ENCODE measurements at places on chromosomes 11 and 22. TPM values are rescaled to one million over a fixed set of nuclear protein-coding genes. Genes with fewer than 3 reads are reported as not detected.
A peak's percentile ranks its signal among the peaks of the same experiment; 100 is the strongest.

DNA sequence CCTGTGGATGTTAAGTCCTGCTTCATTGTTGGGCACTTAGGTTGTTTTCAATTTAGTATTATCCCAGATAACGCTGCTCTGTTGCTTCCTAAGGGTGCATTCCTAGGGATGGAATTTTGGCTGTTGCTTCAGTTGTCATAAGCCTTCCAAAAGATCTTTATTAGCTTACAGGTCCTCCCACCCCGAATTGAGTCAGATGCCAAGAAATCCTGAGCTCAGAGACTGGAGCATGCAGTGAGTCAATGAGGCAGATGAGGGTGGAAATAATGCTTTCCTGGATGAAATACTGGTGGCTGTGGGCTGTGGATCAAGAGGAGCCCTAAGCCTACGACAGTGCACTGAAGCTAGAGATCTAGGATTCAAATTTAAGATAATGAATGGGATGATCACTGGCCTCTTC, 10.7 kb upstream of the IL18BP start:
- no peak overlapping the region for H3K4me3 ChIP-seq
- H3K4me1 ChIP-seq, result peaks cover 13% of the 10 kb centered on the region
- H3K36me3 ChIP-seq, result no peaks in the 10 kb centered on the region
- H3K27me3 ChIP-seq, result no peaks in the 10 kb centered on the region
- no peak overlapping the region for H3K27ac ChIP-seq

DNA sequence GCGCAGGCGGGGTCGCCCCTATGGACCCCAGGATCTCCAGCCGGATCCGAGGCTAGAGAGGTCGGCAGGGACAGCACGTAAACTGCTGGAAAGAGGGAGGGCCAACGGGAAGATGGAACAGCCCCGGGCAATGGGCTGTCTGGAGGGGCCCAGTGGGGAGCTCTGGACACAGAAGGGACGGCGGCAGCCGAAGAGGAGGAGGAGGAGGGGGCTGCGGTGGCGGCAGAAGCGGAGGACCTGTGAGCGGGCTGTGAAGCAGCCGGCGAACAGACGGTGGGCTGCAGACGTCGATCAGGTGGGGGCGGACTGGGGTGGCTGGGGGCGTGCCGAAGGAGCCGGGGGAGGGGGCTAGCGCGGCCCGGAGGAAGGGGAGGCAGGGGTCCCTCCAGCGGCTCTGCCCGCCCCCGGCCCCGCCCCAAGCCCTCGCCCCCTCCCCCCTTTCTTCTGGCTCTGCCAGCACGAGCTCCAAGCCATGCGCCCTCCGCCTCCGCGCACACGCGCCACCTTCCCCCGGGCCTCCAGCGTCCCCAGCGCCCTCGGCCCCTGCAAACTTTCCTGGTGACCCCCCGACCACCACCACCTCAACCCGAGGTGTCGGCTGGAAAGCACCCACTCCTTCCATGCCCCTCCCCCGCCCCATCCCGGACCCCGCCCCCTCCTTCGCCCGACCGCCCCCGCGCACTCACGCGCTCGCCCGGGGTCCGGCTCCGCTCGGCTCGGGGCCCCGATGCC, 432 bp downstream of the TNKS1BP1 start:
- H3K27ac ChIP-seq, result peak overlapping the region; percentile 97
- H3K4me3 ChIP-seq, result peak overlapping the region; percentile 80
- H3K27me3 ChIP-seq, result no peaks in the 10 kb centered on the region
- no peak for DNase-seq
- peaks cover 63% of the 10 kb centered on the region for H3K4me1 ChIP-seq

- no peaks in the 10 kb centered on the region for H3K36me3 ChIP-seq
- H3K4me3 ChIP-seq, result no peak overlapping the region
- DNase-seq, result no peak
- no peak overlapping the region for H3K27ac ChIP-seq
Observed at GRCh38 chr11:128357073-128357472, 230.3 kb downstream of the ETS1 start.

Gene OR4A16
- total RNA-seq, result not detected

Gene CCDC116
- 0.22 TPM for total RNA-seq

Gene EIF4G2
- 218 TPM for total RNA-seq

- H3K27me3 ChIP-seq, result no peaks in the 10 kb centered on the region
- no peak overlapping the region for H3K4me3 ChIP-seq
- no peaks in the 10 kb centered on the region for H3K36me3 ChIP-seq
- DNase-seq, result no peak
- no peaks in the 10 kb centered on the region for H3K4me1 ChIP-seq
- no peak overlapping the region for H3K27ac ChIP-seq
Observed at GRCh38 chr22:43529934-43530333, 118.1 kb downstream of the MPPED1 start.

- no peak overlapping the region for H3K27ac ChIP-seq
- DNase-seq, result no peak
- H3K27me3 ChIP-seq, result no peaks in the 10 kb centered on the region
- H3K4me1 ChIP-seq, result no peaks in the 10 kb centered on the region
- H3K36me3 ChIP-seq, result peaks cover 4% of the 10 kb centered on the region
Observed at GRCh38 chr11:521177-521688, 14.1 kb downstream of the HRAS start.

DNA sequence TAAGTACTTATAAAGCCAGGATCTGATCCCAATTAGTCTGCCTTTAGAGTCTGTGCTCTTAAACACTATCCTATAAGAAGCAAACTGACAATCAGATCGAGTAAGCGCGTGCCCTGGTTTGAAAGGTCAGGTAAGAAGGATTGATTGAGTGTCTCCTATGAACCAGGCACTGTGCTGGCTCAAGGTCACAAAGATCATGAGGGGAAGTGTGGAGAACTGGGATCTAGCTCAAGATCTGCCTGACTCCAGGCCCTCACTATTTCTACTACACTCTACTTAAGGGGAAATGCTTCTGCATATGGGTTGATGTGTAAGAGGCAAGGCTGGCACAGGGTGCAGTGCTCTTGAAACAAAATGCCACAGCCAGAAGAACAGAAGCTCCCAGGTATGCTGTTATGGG, 77.0 kb downstream of the ME3 start:
- no peaks in the 10 kb centered on the region for H3K36me3 ChIP-seq
- peaks cover 17% of the 10 kb centered on the region for H3K4me1 ChIP-seq
- DNase-seq, result no peak
- no peaks in the 10 kb centered on the region for H3K27me3 ChIP-seq
- no peak overlapping the region for H3K27ac ChIP-seq

- no peak overlapping the region for H3K4me3 ChIP-seq
- H3K27ac ChIP-seq, result peak overlapping the region; percentile 70
- DNase-seq, result no peak
- peaks cover 6% of the 10 kb centered on the region for H3K4me1 ChIP-seq
- H3K27me3 ChIP-seq, result no peaks in the 10 kb centered on the region
Observed at GRCh38 chr22:26550498-26551033, 38.3 kb upstream of the TFIP11 start.

GRCh38 chr22:49992921-49993648, 19.5 kb downstream of the IL17REL start:
- H3K27ac ChIP-seq, result no peak overlapping the region
- H3K4me1 ChIP-seq, result peaks cover 3% of the 10 kb centered on the region
- no peaks in the 10 kb centered on the region for H3K27me3 ChIP-seq
- no peak for DNase-seq
- no peak overlapping the region for H3K4me3 ChIP-seq

DNA sequence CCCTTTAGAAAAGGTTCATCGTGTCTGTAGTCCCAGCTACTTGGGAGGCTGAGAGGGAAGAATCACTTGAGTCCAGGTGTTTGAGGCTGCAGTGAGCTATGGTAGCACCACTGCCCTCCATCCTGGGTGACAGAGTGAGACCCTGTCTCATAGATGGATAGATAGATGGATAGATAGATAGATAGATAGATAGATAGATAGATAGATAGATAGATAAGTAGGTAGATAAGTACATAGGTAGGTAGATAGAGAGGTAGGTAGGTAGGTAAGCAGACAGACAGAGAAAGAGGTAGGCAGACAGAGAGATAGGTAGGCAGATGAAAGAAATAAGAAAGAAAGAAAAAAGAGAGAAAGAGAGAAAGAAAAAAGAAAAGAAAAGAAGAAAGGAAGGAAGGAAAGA, 156.4 kb downstream of the GRIK4 start:
- no peak overlapping the region for H3K27ac ChIP-seq
- no peak overlapping the region for H3K4me3 ChIP-seq
- no peaks in the 10 kb centered on the region for H3K27me3 ChIP-seq

DNA sequence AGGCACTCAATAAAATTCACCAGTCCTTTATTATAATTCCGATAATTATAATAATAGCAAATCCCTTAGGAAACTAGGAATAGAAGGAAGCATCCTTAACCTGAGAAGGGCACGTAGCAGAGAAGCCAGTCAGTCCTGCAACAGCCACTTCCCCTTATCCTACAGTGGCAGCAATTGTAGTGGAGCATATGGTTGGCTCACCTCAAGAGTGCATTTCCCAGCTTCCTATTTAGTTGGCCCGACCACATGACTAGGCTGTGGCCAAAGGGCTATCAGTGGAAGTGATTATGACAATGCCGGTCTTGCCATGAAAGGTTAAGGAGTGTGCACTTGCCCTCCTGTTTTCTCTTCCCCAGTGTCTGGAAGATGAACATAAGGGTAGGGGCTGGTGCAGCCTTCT, 27.0 kb downstream of the TESMIN start:
- no peak for DNase-seq
- no peaks in the 10 kb centered on the region for H3K36me3 ChIP-seq
- H3K4me1 ChIP-seq, result no peaks in the 10 kb centered on the region
- H3K4me3 ChIP-seq, result no peak overlapping the region

DNA sequence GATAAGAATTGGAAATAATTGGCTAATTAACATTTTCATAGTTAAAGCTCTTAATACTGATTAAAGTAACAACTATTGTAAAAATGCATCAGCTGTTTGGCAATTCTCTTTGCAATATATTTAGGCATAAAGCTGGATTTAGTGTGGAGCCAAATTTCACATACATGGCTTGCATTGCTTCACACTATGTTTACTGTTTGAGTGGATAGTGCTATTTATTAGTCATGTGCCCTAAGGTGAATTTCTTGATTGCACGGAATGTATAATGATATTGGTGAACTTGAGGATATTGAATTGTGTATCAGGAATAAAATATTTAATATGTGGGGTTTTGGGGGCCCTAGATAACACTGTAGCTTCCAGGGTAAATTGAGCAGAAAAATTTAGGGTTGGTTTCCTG, 100.9 kb downstream of the AASDHPPT start:
- no peaks in the 10 kb centered on the region for H3K36me3 ChIP-seq
- H3K4me3 ChIP-seq, result no peak overlapping the region
- DNase-seq, result no peak
- H3K4me1 ChIP-seq, result no peaks in the 10 kb centered on the region

DNA sequence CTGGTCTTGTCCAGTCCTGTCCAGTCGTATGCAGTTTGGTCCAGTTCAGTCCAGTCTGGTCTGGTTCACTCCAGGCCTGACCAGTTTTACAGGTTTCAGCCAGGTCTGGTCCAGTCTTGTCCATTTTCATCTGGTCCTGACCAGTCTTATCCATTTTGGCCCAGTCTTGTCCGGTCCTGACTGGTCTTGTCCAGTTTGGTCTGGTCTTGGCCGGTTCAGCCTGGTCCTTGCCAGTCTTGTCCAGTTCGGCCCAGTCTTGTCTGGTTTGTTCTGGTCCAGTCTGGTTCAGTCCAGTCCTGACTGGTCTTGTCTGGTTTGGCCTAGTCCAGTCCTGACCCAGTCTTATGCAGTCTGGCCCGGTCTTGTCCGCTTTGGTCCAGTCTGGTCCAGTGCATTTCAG, 380.2 kb downstream of the OR4C45 start:
- H3K36me3 ChIP-seq, result no peaks in the 10 kb centered on the region
- no peak for DNase-seq
- H3K27me3 ChIP-seq, result no peaks in the 10 kb centered on the region
- no peaks in the 10 kb centered on the region for H3K4me1 ChIP-seq

DNA sequence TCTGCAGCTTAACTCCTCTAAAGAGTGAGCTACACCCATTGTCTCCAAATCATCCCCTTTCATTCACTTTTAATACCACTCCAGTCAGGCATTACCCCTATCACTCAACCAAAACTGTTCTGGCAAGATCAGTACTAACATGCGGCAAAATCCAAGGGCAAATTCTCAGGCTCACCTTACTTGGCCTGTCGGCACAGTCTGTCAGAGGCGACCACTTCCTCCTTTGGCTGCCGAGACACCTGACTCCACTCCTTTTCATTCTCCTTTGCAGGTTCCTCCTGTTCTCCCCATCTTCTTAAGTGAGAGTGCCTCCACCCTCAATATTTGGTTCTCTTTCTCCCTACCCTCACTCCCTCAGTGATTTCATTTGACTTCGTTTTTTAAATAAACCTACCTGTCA, 4.2 kb downstream of the C11orf91 start:
- H3K36me3 ChIP-seq, result no peaks in the 10 kb centered on the region
- H3K27ac ChIP-seq, result no peak overlapping the region
- peaks cover 35% of the 10 kb centered on the region for H3K4me1 ChIP-seq

Gene DGCR6L
- 87.9 TPM for total RNA-seq

Gene MYOD1
- total RNA-seq, result not detected

DNA sequence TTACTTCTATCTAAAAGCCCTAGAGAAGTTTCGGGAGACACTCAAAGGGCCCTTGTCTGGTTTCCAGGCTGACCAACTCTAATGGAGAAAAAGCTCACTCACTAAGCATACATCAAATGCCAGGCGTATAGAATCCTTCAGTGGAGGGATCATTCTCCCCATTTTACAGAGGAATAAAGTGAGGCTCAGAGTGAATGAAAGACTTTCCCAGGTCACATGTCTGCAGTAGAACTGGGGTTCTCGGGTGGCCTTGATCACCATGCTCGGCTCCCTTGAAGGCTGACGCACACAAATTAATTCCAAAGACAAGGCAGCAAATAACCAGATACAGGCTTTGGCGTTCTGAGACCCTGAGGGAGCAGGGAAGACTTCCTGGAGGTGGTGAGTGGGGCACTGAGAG, 60.0 kb downstream of the THAP12 start:
- no peak overlapping the region for H3K4me3 ChIP-seq
- H3K27me3 ChIP-seq, result no peaks in the 10 kb centered on the region
- H3K36me3 ChIP-seq, result no peaks in the 10 kb centered on the region
- H3K4me1 ChIP-seq, result peaks cover 6% of the 10 kb centered on the region
- no peak overlapping the region for H3K27ac ChIP-seq

DNA sequence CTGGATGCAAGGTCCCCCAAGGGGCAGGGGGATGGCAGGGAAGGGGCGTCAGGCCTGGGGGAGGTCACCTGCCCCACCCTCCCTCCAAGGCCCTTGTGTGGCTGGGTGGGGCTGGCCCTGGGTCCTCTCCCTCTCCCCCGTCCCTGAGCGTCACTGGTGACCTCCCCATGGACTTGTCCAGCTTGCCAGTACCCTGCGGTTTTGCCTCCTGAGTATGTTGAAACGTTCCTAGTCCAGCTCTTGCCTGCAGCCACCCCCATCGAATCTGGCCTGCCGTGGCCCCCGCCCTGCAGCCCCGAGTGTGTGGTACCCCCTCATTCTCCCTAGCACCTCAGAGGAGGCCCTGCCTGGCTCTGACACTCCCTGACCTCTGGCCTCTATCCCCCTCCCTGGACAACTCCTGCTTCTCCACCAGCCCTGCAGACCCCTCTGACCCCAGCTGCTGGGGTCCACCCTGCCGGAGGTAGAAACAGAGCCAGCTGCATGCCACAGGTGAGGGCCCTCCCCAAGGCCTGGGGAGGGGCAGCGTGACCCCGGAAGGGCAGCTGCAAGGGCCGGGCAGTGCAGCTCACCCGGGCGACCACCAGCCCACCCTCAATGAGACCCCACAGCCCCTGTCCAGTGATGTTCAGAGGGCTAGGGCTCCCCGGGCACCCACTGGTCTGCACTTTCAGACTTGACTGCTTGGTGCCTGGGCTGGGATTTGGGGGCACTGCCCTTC, 4.1 kb upstream of the MUC6 start:
- no peak overlapping the region for H3K27ac ChIP-seq
- no peak for DNase-seq
- no peaks in the 10 kb centered on the region for H3K27me3 ChIP-seq
- no peak overlapping the region for H3K4me3 ChIP-seq

- H3K4me1 ChIP-seq, result no peaks in the 10 kb centered on the region
- no peak overlapping the region for H3K4me3 ChIP-seq
- H3K36me3 ChIP-seq, result no peaks in the 10 kb centered on the region
- DNase-seq, result no peak
- H3K27me3 ChIP-seq, result no peaks in the 10 kb centered on the region
Observed at GRCh38 chr11:98536023-98536422, 484.7 kb upstream of the CNTN5 start.
